ENCODE measurements at places on chromosomes 4 and X.

- DNase-seq = no peak
Observed at GRCh38 chr4:52259978-52260377, 208.9 kb downstream of the SPATA18 start.

DNA sequence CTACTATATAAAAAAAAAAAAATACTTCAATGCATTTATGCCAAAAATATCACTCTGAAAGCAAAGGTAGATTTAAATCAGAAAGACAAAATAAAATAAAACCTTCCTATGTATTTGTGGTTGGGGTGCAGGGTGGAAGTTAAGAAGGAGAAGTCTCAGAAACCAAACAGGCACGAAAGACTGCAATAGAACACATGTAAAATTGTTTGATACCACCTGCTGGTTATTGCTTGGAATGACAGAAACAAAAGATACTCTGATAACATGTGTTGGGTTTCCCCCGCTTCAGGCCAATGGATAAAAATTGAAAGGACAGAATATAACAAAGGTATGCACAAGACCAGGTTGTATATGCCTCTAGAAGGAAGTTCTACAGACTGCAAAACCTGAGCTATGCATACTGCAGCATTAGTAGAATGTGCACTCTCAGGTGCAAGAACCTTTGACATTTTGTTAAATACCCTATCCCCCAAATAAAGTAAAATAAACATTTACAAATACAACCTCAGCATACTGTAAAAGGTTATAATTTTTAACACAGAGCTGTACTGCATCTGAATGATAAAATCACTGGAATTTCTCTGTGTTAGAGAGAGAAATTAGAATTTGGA is 118.8 kb downstream of the GABRA2 start:
- DNase-seq = no peak

GRCh38 chrX:2689773-2690666 is 1.1 kb upstream of the CD99 start:
- DNase-seq = no peak

DNA sequence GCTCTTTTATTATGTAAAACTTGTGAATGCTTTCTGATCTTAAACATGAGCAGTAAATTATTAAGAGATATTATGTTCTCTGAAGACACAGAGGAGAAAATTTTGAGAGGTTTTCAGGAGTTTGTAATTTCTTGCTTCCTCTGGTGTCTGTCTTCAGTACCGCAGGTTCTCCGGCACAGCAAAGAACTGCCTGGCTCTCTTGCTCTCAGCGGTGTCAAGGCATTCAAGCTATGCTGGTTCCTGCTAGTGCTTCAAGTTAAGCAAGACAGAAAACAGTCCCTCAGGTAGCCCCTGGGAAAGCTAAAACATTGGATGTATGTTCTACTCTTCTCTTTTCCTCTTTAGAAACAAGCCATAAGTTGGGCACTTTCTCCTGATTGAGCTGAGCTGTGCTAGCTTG is 120.2 kb upstream of the CENPE start:
- DNase-seq = no peak

DNA sequence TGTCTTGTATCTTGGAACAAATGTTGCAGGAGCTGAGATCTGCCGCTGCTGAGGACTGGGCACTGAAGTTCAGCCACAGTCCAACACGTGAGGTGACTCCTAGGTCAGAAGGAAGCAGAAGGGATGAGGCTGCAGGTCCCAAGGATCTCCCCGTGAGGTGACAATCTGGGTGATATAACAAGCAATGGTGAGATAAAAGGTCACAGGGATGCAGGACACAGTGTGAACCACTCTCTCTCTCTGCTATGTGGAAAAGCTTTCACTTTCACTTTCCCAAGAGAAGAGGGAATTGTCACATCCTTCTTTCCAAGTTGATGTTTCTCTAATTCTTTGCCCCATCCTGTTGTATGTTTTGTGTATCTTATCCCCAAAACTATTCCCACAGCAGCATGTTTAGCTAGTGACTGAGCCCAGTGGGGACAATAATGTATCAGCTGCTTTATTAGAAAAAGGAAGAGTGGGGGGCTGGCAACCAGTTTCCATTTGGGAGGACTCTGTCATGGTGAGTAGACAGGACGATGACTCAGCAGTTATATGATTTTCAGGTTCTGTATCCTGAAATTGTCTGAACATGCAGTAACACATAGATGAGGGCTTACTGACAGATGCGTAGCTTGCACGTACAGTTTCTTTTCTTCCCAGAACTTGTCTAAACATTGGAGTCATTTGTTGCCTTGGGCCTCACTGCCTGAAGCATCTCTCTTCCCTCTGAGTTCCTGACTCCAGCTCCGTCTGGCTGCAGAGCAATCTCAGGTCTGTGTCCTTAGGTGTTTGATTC is 1415.8 kb upstream of the TENM3 start:
- no peak for DNase-seq

Measured in stimulated activated CD8-positive, alpha-beta memory T cell treated with anti-CD3 and anti-CD28 coated beads, Interleukin-12 subunit alpha, Interleukin-12 subunit beta, amount 100 ng/mL, for 1 hour (primary cell).